ENCODE measurements at places on chromosomes 2 and 18.
A peak's percentile ranks its signal among the peaks of the same experiment; 100 is the strongest.

GRCh38 chr18:77181950-77182707 is 49.5 kb upstream of the MBP start:
- DNase-seq, result no peak

DNA sequence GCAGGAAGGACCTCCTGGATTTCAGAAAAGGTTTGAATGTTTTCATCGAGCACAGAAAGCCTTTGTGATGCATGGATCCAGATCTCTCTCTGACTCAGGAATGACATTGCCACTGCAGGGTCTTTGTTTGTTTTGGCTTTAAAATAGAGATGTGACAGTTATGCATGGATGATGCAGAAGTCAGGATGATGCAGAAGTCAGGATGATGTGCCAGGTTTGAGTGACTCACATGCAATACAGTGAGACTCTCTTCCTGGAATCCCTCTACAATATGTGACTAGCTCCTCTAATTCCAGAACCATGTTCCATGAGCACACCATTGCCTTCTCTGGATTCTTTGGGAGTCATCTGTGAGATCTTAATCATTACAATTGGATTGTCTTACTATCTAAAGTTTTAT is 177.9 kb upstream of the RAB6C start:
- peak; percentile 61 for DNase-seq

- DNase-seq, result peak; percentile 85
Measured at GRCh38 chr2:197873293-197873701, 68.9 kb downstream of the PLCL1 start.

GRCh38 chr2:127592761-127593227 is 53.2 kb upstream of the GPR17 start:
- DNase-seq, result no peak

GRCh38 chr2:709138-709765 is 32.0 kb upstream of the TMEM18 start:
- DNase-seq, result no peak

GRCh38 chr2:40824278-40824677 is 372.4 kb upstream of the SLC8A1 start:
- peak; percentile 2 for DNase-seq

GRCh38 chr18:615092-615521 is 18.3 kb downstream of the CLUL1 start:
- no peak for DNase-seq

GRCh38 chr18:57267368-57267925 is 84.9 kb upstream of the ST8SIA3 start:
- DNase-seq, result no peak

- DNase-seq, result no peak
Measured at GRCh38 chr2:179226203-179226960, 38.2 kb downstream of the SESTD1 start.

- no peak for DNase-seq
Measured at GRCh38 chr2:230267556-230267955, 42.0 kb downstream of the SP140 start.

DNA sequence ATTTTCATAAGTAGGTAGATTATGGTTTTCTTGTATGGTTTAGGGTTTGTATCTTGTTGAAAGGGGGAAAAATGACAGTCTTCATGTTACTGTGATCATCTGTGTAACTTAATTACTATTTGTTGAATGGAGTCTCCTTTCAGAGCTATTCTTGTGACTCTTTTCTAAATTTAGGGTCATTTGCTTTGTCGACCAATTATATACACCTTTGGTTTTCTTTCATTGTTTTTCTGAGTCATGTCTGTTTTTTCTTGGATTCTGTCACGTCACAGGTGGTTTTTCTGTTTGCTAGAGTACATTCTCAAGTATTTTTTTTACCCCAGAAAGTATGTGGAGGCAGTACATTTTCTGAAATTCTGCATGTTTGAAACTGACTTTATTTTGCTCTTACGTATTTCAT is 43.8 kb upstream of the DYSF start:
- DNase-seq, result peak; percentile 58

- no peak for DNase-seq
Measured at GRCh38 chr2:10875126-10875525, 36.6 kb upstream of the KCNF1 start.

GRCh38 chr2:199452260-199452990 is 5.3 kb downstream of the SATB2 start:
- no peak for DNase-seq

DNA sequence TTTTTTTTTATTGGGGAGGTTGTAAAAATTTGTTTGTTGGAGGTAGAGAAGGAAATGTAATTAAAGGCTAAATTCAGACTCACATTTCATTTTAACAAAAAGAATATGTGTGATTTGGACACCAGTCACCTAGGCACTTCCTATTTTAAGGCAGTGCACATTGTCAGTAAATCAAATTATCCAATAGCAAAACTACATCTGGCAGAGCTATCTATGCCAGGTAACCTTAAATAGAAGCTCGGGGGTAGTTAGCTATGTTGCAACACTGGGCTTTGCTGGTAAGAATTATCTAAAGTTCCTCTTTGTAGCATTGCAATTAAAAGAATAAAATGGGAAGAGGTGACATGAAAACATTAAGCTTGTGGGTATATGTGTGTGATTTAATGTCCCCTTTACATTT is 1064.4 kb upstream of the ZEB2 start:
- no peak for DNase-seq

GRCh38 chr18:45619062-45619825 is 4.0 kb downstream of the SLC14A2 start:
- DNase-seq, result no peak

DNA sequence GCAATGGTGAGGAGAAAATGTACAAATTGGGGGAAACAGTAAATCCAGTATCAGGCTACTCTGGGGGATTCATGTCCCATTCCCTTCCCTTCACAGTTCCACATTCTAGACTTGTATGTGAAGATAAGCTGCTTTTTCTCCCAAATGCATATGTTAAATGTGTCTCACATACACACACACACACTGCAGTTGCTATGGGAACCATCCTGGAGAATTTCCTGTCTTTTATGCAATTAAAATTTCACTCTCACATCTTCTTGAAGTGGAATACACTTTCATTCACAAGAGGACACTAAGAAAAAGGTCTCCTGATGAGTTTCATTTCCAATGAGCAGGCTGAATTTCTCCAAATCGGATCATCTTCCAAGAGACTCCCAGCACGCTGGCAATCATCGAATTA is 366.0 kb downstream of the LRATD1 start:
- no peak for DNase-seq

GRCh38 chr2:1642066-1642861 is 102.1 kb downstream of the PXDN start:
- peak; percentile 91 for DNase-seq

- no peak for DNase-seq
Measured at GRCh38 chr18:59646228-59646962, 50.8 kb downstream of the CCBE1 start.

DNA sequence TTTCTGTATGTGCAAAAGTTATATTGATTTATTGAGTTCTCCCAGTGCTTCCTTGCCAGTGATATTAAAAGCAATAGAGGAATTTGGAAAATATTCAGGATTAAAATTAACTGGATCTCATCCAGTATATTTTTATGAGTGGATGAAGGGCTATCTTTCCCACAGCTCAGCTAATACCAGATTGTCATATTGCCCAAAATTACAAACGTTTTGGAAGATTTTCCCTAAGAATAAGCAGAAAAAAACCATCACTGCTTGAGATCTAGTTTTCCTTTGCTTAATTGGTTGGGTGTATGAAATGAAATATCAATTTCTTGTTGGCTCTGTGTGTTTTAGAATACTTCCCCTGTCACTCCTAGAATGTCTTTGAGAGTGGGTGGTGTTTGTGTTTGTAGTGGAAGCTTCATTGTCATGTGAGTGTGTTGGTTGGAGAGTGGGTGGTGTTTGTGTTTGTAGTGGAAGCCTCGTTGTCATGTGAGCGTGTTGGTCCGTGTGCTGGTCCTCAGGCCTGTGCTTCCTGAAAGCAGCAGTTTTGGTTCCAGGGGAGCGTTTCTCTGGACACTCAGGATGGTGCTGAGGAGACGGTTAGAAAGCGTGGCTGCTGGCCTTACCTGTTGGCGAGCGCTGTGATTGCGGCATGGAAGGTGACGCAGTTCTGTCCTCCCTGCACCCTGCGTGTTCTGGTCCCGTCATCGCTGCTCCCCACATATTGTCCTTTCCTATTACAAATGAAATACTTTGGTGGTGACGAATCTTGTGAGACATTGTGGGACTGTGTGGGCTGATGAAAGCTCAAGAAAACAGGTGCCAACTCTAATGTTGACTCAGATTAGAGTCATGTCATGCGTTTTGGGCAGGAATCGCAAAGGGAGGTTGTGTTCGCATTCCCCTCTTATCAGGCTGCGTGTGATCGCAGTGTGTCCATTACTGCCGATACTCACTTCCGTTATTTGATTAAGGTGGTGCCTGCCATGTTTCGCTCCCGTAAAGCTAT is 12.4 kb downstream of the ASB1 start:
- DNase-seq, result peak; percentile 96

- no peak for DNase-seq
Measured at GRCh38 chr2:8552293-8552801, 129.5 kb upstream of the ID2 start.

DNA sequence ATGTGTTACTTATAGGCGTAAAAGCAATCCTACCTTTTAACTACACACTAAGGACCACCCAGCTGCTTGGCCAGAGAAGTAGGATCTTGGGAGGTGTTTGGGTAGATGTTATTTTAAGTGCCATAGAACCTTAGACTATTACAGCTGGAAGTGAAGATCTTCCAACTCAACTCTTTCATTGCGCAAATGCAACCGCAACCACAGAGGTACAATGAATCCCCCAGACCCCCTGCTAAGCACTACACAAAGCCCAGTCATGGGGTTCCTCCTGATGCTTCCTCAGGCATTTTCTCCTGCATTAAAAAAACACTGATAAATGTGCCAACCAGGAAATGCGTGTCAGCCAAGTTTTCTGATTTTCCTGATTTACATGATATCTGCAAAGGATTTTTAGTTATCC is 246.0 kb downstream of the LRRTM1 start:
- DNase-seq, result no peak

DNA sequence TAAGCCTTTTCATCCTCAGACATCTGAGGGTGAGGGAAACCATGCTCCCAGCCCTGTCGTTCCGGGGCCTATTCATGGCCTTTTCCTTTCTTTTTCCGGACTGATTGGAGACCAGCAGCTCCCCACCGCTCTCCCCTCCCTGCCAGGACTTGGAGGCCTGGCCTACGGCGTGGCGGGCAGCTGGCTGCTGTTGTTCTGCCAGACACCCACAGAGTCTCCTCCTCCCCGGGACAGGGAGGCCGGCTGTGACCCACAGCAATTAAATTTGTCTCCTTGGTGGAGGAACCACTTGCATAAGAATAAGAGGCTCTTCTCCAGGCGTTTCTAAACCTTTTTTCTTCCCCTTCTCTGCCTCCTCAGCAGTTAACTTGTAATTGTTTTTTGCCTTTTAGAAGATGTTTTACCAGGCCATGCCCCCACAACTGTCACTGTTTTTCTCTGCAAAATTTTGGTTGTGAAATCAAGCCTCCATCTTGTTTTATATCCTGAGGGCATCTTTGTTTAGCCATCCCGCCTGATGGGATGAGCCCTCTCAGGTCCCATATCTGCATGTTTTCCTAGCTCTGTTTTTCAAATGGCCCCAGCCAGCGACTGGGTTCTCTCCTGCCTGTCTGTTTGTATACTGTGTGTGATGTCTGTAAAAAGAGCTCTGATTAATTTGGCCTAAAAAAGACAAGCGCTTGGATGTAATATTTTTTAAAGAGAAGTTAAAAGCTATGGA is 1060.0 kb upstream of the DDX18 start:
- DNase-seq, result peak; percentile 3

DNA sequence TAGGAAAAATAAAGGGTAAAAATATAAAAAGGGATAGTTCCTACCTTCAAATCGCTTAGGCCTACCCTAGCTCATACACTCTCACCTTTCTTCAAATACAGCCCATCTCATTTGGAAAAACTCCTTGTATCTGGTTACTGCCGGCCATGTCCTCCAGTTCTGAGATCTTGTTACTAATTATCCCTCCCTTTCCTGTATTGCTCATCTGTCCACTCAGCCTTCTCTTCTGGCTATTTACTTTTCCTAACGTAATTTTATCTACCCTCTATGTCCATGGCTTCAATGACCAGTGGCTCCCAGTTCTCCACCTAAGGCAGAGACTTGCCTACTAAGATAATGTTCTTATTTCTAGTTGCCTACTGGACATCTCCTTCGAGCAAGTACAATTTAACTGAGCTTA is 342.9 kb upstream of the ACVR2A start:
- DNase-seq, result no peak

DNA sequence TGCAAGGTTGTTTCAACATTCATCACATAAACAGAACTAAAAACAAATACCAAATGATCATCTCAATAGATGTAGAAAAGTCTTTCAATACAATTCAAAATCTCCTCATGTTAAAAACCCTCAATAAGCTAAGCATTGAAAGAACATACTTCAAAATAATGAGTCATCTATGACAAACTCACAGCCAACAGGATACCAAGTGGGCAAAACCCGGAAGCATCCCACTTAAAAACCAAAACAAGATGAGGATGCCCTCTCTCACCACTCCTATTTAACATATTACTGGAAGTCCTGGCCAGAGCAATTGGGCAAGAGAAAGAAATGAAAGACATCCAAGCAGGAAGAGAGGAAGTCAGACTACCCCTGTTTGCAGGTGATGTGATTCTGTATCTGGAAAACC is 992.2 kb upstream of the PIK3C3 start:
- DNase-seq, result no peak

- DNase-seq, result no peak
Measured at GRCh38 chr2:156472686-156473085, 36.5 kb downstream of the GPD2 start.

GRCh38 chr2:193377789-193378188 is 1183.1 kb upstream of the TMEFF2 start:
- DNase-seq, result no peak
